ENCODE measurements at places on chromosomes 12 and 14.

DNA sequence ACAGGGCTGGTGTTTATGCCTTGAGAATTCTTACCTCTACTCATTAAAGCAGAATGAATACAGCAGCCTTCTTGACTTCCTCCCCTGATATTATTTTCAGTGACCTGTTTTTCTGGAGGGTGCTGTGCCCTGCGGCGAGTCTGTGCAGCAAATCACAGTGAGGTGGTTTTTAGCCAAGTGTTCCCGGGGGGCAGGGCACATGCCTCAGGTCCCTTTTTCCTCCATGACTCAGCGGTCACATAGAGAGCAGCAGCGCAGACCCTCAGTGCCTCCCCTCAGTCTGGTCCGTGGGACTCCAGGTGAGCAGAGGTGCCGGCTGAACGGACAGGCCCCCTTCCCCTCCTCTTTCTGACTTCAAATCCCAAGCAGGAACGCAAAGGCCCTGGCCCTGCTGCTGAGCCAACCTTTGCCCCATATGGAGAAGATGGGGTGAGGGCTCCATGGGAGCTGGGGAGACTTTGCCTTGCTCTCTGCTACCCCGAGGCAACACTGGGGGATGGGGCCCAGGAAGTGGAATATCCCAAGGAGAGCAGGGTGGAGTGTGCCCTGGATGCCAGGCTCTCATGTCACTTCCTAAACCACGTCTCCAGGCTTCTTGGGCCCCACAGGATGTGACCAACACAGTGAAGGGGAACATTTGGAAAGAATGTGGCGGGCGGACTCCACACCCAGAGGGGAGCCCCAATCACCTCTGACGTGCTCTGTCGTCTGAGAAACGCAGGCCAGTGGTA lies 90.0 kb downstream of the DHRS2 start:
- DNase-seq = no peak

DNA sequence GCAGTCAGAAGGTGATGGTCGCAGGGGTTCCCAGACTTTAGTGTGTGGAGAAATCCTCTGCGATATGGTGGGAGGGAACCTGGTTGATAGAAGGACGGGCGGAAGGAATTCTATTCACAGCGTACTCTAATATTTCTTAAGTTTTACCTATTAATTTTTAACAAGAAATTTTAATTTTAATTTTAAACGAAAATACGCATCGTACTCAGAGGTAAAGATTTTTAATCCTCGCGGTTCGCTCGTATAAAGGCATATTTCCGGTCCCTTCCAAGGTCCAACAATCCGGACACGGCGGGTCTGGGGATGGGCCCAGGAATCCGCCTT lies 338 bp upstream of the SLC48A1 start:
- no peak for DNase-seq

DNA sequence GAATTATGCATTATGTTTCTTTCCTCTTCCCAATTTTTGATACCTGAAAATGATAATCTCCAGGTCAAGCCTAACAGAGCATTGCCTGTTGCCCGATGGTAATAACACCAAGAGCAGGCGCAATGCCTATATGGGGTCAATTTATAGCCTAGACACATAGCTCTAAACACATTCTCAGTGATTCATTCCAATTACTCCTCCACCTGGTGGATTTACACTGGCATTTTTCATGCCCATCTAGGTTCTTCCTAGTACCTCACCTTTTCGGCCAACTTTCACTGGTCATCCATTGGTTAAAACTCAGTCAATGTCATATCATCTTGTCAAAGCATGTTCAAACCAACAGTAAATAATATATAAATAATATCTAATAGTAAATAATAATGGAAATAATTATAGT lies 53.1 kb downstream of the EIF2S3B start:
- no peak for DNase-seq

DNA sequence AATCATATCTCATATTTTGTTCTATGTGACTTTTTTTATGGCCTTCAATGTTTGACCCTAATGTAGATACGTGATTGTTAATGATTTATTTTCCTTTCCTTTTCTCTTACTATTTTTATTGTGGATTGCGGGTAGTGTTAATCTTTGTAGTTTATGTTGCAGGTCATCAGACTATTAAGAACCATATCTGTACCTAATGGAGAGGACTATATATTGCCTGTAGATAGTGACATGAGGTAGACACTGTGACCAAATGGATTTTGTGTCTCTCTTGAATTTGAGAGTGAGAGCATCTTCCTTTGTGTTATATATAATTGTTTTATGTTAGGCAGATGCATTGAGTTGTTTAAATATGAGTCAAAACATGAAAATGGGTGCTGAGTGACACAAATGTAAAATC lies 543.4 kb upstream of the MGAT4C start:
- no peak for DNase-seq

DNA sequence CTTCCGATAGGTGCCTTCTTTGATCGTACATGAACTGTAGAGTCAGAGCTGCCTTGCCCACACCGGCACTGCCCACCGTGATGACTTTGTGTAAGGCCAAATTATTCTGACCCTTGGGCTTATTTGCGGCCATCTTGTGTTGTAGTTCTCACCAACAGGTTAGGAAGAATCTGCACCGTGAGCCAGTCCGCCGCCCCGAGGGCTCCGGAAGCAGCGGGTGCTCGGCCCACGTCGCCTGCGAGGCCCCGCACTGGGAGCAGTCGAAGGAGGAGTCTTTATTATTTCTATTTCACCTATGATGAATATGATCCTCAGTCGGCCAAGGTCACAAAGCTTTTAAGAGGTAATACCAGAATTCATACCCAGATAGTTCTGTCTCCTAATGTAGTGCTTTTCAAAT lies 70.6 kb upstream of the SYT1 start:
- no peak for DNase-seq

DNA sequence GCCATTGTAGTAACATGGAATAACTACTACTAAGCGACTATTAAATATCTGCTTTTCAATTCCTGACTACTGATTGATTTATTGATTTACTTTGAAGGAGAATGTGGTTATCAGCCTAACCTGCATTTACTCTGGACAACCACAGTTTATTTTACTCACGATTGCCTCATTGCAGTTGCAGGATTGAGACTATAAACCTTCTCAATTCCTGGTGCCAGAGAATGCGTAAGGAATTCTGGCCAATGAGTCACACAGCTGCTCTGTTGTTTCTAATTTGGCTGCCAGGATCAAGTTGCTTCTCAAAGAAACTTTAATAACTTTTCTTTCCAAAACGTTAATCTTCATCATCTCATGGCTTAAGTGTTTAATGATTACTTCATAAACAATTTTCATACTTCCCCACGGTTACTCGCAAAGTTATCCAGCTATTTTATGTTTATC lies 13.1 kb upstream of the TMTC1 start:
- DNase-seq = no peak

DNA sequence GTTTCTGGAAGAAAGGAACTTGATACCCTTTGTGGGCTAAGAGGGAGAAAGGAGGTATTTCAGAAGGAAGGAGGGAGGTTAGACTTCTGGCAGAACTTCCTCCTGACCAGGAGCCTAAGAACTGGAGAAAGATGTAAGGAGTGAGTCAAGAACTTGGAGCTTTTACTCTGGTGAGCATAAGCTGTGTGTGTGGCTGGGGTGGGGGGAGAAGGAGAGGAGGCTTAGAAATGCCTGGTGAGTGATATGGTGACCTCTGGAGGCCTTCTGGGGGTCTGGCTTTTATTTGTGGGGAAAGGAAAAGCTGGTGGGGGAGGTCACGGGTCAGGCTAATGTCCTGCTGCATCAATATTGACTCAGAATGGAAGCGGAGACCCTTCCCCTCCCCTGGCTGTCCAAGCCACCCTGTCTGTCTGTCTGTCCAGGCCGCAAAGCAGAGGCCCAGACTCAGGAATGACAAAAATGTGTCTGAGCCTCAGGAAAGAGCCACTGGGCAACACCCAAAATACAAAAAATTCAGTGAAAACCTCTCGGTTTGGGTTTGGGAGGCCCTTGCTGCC lies 4.8 kb downstream of the LRP1 start:
- DNase-seq = no peak

GRCh38 chr14:76977793-76978720 lies 50.5 kb downstream of the IRF2BPL start:
- peak; percentile 25 for DNase-seq

- no peak for DNase-seq
Measured at GRCh38 chr12:12024911-12025682, 45.6 kb upstream of the BCL2L14 start.

DNA sequence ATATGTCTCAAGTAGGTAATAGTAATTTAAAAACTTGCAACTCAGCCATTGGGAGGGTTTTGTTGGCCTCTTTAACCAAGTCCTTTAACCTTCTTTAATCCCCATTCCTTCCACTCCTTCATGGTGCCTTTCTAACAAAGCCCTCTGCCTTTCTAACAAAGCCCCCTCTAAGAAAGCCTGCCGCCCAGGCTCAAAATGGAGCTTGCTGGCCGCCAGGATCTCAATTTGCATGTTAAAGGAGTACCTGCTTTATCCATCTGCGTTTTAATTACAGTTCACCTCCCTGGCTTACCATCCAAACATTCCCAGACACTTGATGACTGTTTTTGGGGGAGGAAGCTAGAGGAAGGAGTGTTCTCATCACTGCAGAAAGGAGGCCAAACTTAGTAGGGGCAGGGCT lies 183.4 kb downstream of the PTPN11 start:
- no peak for DNase-seq

GRCh38 chr14:22464422-22465142 lies 124.4 kb downstream of the DAD1 start:
- no peak for DNase-seq

GRCh38 chr14:81385419-81385818 lies 14.7 kb downstream of the STON2 start:
- no peak for DNase-seq

DNA sequence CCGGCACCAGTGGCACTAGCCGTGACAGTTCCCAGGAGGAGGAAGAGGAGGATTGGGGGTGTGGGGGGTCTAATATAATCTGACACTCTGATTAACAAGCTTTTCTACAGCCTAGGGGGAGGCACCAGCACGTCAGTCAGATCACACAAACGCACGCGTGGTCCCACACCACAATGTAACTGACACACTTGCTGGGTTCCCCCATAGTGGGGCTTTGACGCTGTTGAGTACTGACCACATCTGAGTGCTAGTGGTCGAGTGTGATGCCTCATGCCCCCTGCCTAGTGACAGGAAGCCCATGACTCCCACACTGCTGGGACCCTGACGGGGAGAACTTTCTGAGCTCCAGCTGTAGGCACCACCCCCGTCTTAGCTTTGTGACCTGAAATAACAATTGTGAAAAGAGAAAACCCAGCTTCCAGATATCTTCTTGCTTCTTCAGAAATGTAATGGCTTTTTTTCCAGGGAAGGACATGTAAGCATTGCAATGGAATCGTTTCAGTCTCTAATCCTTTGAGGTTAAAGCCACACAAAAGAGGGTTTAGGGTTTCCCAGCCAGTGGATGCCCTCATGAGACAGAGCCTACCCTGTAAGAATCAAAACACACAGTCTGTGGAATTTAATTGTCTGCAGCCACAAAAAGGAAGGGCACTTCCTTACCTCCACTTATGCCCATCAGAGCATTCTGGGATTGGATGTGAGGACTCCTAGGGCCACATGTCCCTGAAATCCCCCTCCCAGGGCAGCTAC lies 183.9 kb downstream of the PIWIL1 start:
- DNase-seq = no peak

GRCh38 chr14:98748966-98749365 lies 523.0 kb downstream of the BCL11B start:
- no peak for DNase-seq

DNA sequence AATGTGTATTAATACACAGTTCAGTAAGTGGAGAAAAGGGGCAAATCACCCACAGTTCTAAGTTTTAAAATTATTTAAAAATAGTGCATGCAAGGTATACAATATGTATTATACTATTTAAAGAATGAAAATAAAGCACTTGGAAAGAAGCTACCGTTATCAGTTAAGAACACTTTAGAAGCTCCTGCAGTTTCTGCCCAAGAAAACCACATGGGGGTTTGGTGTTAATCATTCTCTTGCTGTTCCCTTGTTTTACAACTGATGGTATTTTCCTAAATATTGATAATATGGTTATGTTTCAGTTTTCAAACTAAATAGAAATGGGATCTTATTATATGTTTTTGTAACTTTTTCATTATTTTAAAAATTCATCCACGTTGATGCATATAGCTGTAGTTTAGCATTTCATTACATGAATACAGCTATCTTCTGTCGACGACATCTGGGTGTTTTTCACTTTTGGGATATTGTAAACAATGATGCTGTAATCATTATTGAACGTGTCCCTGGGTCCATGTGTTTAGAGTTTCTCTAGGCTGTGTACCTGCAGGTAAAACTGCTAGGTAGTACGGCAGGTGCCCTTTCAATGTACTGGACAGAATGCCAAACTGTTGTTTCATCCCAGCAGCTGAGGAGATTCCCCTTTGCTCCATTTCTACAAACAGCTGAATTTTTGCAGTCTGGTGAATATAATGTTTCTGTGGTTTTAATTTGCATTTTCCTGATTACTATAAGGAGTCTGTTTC lies 64.1 kb downstream of the APPL2 start:
- no peak for DNase-seq

- no peak for DNase-seq
Measured at GRCh38 chr12:121849665-121850064, 9.0 kb downstream of the HPD start.

- no peak for DNase-seq
Measured at GRCh38 chr12:77613411-77613810, 217.3 kb upstream of the NAV3 start.

DNA sequence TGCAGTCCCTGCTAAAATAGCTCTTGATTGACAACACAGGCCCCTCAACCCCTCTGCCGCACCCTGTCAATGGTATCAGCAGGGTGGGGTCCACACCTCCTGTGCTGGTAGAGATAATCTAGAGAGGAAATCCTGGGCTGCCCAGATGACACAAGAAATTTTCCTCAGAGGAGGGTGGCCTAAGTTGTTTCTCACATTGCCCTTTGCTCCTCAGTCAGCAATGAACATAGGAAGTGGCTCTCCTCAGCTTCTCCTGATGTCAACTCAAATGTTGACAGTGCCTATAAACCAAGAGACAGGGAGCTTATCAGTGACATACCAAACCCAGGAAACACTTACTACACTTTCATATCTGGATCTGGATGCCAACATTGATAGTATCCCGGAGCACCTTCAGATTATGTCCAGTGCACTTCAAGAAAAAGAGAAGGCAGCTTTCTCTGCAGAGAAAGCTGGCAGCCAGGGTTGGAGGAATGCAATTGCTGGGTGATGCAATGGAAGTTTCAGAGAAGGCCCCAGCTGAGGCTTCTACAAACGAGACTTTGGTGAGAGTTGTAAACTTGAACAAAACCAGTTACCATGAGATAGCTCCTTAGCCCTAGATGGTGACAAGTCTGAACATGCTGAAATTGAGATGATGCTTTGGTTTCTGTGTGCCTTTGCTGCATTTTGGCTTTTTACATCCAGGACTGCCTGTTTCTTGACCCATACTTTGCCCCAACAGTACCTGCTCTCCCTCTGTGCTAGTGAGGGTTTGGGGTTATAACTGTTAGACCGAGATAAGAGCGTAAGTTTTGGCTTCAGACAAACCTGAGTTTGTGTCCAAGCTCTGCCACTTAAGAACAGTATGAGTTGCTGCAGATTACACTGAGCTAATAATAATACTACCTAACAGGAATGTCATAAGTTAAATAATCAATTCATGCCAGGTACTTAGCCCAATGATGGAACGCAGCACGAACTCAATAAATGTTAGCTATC lies 183.5 kb downstream of the NUAK1 start:
- DNase-seq = no peak

Data from anterior cingulate cortex (tissue), 58 donors.